Spleen (tissue), 13 donors: ENCODE measurements at places on chromosomes 7 and 10. TPM values are rescaled to one million over a fixed set of nuclear protein-coding genes. Genes with fewer than 3 reads are reported as not detected.

Gene GLI3
- 9.2 TPM for total RNA-seq

Gene DPP6
- 2.7 TPM for total RNA-seq

Gene CARD11
- 69.2 TPM for total RNA-seq

Gene PON1
- total RNA-seq = not detected

Gene DDC
- not detected for total RNA-seq

Gene CALCR
- total RNA-seq = not detected

Gene CALHM2
- total RNA-seq = 42.3 TPM
